Stimulated activated CD4-positive, alpha-beta T cell treated with anti-CD3 and anti-CD28 coated beads, TNF-alpha, amount 100 ng/mL, for 4 hours (primary cell): ENCODE measurements at places on chromosomes 16 and 17.

DNA sequence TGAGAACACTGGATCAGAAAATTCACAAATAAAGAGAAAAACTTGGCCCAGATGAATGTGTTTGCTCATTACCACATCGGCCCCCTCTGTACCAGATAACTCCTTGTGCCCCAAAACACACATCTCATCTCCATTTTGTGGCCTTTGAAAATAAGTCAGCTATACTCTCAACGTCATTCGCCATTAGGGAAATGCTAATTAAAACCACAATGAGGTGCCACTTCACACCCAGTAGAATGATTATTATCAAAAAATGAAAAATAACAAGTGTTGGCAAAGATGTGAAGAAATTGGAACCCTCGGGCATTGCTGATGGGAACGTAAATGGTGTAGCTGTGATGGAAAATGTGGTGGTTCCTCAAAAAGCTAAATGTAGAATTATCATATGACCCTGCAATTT lies 34.6 kb upstream of the AKTIP start:
- DNase-seq, result no peak

- DNase-seq, result no peak
Observed at GRCh38 chr16:27363797-27364196, 38.2 kb upstream of the IL21R start.

GRCh38 chr17:28992625-28993600 lies 12.9 kb downstream of the SEZ6 start:
- DNase-seq, result no peak

GRCh38 chr17:21034340-21035235 lies 8.2 kb downstream of the USP22 start:
- DNase-seq, result no peak

DNA sequence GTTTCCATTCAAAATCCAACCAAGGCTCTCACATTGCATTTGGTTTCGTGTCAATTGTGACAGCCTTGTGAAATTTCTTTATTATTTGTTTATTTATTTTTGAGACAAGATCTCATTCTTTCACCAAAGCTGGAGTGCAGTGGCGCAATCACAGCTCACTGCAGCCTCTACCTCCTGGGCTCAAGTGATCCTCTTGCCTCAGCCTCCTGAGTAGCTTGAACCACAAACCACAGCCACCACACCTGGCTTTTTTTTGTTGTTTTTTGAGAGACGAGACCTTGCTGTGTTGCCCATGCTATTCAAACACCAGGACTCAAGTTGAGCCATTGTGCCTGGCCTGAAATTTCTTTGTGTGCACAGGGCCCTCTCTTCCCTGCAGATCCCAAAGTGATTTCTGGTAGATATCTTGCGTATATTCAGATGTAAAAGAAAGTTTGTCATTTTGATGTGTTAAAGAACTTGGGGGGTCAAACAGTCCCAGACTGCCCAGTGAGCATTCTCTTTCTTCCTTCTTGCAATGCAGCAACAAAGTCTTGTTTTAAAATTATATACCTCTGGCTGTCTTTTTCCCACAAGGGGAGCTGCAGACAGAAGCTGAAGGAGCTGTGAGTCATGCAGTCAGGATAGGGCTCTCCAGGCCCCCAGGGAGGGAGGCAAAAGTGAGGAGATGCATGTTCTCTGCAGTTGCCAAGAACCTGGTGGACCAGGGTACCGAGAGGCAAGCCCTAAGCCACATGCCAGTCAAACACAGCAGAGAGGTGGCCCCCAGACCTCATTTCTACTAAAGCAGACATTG lies 15.5 kb upstream of the USP22 start:
- DNase-seq, result no peak

- no peak for DNase-seq
Observed at GRCh38 chr16:81530296-81530721, 85.7 kb downstream of the CMIP start.

GRCh38 chr17:9195961-9196670 lies 174.8 kb downstream of the NTN1 start:
- DNase-seq, result no peak

DNA sequence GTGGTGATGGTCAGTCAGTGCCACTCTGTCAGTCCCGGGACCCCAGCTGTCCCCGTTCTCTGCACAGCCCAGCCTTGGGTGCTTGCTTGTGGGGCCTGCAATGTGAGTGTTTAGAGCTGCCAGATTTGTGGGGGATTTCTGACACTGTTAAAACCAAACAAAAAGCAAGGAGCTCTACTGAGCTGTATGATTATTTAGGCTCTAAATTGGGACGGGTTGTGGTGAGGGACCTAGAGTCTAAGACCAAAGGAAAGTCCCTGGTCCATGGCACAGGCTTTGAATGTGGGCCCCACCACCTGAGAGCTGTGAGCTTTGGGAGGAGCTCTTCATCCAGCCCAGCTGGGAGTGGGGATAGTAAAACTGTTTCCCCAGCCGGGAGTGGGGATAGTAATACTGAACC lies 63.3 kb downstream of the KSR1 start:
- no peak for DNase-seq

GRCh38 chr16:88453611-88454522 lies 787 bp downstream of the ZFPM1 start:
- no peak for DNase-seq

DNA sequence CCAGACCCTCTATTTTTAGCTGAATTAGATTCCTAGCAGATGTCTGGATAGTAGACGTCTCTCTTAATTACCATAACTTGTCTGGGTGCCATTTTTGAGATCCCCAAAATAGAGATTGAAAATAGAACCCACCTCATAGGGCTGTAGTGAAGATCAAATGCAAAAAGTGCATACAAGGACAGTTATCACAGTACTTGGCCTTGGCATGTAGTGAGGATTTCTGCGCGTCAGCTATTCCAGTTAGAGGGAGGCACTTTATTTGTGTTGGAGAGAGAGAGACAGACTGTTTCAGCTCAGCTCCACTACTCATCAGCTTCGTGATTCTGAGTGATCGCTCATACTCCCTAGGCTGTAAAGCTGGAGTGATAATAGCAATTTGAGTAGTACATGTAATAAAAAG lies 59.6 kb upstream of the CDH13 start:
- DNase-seq, result no peak

DNA sequence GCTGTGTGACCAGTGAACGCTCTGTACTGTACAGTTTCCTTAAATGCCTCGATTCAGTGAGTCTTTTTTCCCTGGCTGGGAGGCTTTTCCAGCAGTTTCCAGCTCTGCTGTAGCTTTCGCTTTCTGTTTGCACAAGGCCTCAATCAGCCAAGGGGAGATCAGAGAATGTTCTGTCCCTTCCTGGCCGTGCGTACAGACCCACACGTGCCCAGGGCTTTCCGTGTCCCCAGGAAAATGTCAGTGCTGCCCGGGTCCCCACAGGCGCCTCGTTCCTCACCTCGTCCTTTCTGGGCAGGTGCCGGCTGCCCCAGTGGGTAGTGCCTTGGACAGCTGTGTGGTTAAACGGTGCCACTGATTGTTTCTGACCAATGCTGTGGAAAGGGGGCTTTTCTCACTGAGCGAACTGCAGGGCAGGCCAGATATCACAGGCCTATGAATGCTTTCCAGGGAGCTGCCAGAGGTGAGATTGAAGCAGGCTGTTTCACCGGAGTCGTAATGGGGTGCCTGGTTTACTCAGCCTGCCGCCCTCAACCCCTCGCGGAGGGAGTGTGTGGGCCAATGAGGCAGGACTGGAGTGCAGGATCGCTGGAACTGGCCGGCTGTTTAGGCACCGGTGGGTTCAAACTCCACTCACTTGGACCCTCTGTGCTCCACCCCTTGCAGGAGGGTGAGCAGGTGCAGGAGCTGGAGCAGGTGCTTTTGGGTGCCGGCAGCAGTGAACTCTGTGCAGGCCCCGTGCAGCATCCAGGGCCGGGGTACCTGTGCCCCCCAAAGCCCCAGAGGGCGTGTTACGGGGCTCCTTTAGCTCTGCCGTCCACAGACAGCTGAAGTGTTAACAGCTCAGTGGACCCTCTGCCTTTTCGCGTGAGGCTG lies 44.4 kb downstream of the ZNF778 start:
- DNase-seq, result no peak

DNA sequence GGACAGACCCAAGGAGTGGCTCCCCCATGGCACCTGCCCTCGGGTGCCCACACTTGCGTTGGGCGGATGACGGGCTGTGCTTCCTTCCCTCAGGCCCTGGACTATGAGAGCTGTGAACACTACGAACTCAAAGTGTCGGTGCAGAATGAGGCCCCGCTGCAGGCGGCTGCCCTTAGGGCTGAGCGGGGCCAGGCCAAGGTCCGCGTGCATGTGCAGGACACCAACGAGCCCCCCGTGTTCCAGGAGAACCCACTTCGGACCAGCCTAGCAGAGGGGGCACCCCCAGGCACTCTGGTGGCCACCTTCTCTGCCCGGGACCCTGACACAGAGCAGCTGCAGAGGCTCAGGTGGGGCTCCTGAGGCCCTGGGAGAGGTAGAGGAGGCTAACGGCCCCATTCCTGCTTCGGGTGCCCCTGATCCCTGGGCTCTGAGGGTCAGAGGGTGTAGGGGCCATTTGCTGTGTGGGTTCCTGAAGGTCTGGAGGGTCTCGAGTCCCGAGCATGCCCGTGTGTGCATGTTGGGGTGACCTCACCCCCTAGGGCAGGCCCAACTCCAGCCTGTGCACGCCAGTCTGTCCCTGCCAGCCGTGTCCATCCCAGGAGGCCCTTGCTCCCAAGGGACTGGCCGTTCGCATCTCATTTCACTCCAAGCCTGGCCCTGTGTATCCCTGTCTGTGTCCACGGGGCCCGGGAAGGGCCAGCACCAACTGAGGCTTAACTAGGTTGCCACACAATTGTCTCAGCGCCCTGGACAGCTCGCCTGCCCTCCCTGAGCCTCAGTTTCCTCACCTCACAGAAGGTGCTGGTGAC lies 10.0 kb downstream of the SLC22A31 start:
- DNase-seq, result no peak
